ENCODE measurements at places on chromosomes 13 and 19. TPM values are rescaled to one million over a fixed set of nuclear protein-coding genes. Genes with fewer than 3 reads are reported as not detected.

The NXNL1 gene
- not detected for total RNA-seq

The CDC37 gene
- total RNA-seq, result 131 TPM

The MLLT1 gene
- total RNA-seq, result 15.9 TPM

The IGFL1 gene
- total RNA-seq, result not detected

The ZNF442 gene
- total RNA-seq, result 3.5 TPM

The APOC1 gene
- total RNA-seq, result 1.4 TPM

GRCh38 chr19:36436531-36436930, 18.1 kb upstream of the ZFP82 start:
- no peak overlapping the region for H3K4me3 ChIP-seq
- H3K36me3 ChIP-seq, result no peaks in the 10 kb centered on the region
- no peak overlapping the region for H3K27ac ChIP-seq
- peak; percentile 11 for DNase-seq
- no peaks in the 10 kb centered on the region for H3K27me3 ChIP-seq

GRCh38 chr13:69180034-69180433, 927.6 kb upstream of the ATXN8OS start:
- no peaks in the 10 kb centered on the region for H3K4me1 ChIP-seq
- DNase-seq, result no peak
- no peaks in the 10 kb centered on the region for H3K27me3 ChIP-seq
- H3K27ac ChIP-seq, result no peak overlapping the region
- H3K4me3 ChIP-seq, result no peak overlapping the region
- H3K36me3 ChIP-seq, result no peaks in the 10 kb centered on the region

DNA sequence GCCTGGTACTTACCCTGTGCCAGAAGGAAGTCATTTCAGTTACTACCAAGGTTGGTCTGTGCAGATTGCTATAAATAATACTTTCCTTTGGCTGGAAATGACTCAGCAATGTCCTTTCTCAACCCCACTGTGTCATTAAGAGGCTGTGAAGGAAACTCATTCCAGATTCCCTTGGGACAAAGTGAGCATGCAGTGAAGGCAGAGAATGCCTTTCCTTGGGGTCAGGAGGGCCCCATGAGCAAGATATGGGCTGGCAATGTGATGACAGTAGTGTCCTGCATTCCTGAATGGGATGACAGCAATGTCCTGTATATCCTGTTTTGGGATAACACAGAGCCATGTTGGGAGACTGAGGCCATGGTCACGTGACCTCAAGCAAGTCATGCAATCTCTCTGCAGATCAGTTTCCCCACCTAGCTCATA, 213.1 kb upstream of the TMTC4 start:
- H3K4me1 ChIP-seq, result peaks cover 10% of the 10 kb centered on the region
- H3K4me3 ChIP-seq, result no peak overlapping the region
- peak; percentile 32 for DNase-seq

GRCh38 chr13:90899416-90899815, 448.1 kb upstream of the MIR17HG start:
- H3K27ac ChIP-seq, result no peak overlapping the region
- no peaks in the 10 kb centered on the region for H3K27me3 ChIP-seq
- no peaks in the 10 kb centered on the region for H3K4me1 ChIP-seq
- H3K36me3 ChIP-seq, result no peaks in the 10 kb centered on the region

DNA sequence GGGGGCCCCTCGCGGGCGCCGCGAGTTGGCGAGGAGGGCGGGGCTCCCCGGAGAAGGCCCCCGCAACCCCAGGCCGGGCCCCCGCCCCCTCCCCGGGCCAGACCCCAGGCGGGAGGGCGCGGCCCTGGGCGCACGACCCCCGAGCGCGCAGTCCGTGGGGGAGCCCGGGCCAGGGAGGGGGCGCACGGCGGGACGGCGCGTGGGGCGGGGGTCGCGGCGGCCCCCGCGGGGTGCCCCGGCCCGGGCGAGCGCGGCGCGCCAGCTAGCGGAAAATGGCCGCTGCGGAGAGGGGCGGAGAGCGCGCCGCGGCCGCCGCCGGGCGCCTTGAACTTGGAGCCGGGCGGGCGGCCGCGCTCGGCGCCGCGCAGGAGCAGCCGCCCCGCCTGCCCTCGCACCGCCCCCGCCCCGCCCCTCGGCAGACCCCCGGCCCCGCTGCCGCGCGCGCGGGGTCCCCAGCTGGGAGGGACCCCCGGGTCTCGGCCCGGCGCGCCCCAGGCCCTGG, 6.4 kb upstream of the NFIC start:
- H3K27me3 ChIP-seq, result no peaks in the 10 kb centered on the region
- peaks cover 3% of the 10 kb centered on the region for H3K4me1 ChIP-seq
- no peak overlapping the region for H3K27ac ChIP-seq

DNA sequence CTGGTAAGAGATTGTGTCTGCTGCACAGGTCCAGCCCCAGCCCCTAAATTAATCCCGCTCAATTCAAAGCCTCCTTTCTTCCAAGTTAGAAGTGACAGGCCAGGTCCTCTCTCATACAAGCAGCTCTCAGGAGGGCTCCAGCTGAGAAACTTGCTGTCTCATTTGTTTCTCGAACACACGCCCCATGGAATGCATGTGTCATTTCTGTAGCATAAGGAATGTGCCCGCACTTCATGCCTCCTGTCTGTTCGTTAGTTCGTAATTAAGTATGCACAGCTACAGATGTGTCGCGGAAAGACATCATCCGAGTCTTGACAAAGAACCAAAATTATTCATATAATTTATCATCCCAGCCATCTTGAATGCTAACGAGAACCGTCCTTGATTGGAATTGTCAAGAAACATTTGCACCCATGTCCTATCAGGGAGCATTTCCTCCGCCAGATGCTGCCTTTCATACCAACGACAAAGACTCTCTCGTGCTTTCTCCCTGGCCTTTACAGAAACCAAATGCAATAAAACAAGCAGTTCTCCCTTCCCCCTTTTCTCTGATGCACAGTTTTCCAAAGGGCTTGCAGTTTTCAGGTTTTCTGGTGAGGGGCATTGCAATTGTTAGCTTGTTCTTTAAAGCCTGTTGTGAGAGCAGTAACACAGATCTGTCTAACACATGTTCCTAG, 133.5 kb downstream of the UQCRFS1 start:
- no peaks in the 10 kb centered on the region for H3K27me3 ChIP-seq
- DNase-seq, result peak; percentile 9
- H3K36me3 ChIP-seq, result no peaks in the 10 kb centered on the region
- no peak overlapping the region for H3K27ac ChIP-seq
